ENCODE measurements at places on chromosomes 12 and 14. TPM values are rescaled to one million over a fixed set of nuclear protein-coding genes. Genes with fewer than 3 reads are reported as not detected.

- DNase-seq = no peak
Measured at GRCh38 chr12:126685636-126686035, 1581.3 kb upstream of the TMEM132C start.

DNA sequence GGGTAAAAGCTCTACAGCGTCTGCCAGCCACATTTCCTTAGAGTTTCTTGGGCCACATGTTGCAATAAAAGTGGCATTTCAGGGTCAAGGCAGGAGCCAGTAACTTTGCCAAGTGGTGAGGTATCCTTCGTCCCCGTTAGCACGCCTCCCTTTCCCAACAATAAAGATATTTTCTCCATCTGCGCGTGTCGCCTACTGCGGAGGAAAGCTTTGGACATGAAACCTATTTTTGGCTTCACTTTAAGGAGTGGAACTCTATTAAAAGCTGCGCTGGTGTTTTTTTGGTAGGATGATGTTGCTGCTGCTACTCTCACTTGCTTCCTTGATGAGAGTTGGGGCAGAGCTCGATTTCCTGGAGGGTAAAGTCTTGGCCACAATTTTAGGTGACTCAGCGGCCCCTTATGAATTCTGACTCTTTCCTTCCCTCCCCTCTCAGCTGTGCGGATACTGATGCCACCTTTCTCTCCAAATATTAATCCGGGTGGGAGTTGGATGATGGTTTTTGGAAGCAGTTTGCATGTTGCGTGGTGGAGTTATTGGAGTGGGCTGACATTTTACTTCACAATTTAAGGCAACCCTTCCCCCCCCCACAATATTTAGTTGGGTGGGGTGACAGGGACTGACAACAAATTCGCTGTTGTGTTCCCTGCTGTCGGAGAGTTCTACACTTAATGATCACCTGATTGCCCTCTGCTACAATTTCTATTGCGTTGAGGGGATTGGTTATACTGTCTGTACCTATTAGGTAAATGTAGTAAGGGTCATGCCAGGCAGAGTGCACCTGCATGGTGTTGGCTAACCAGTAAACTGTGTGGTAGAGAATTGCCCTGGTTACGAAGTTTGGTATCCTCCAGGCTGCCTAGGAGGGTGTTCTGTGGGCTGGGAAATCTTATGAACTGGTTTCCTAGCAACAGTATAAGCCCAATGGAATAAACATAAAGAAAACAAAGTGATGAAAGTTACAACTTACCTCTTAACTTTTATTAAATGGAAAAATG is 1.1 kb downstream of the CCDC91 start:
- peak; percentile 86 for DNase-seq

- DNase-seq = no peak
Measured at GRCh38 chr14:82328442-82328841, 794.8 kb upstream of the SEL1L start.

DNA sequence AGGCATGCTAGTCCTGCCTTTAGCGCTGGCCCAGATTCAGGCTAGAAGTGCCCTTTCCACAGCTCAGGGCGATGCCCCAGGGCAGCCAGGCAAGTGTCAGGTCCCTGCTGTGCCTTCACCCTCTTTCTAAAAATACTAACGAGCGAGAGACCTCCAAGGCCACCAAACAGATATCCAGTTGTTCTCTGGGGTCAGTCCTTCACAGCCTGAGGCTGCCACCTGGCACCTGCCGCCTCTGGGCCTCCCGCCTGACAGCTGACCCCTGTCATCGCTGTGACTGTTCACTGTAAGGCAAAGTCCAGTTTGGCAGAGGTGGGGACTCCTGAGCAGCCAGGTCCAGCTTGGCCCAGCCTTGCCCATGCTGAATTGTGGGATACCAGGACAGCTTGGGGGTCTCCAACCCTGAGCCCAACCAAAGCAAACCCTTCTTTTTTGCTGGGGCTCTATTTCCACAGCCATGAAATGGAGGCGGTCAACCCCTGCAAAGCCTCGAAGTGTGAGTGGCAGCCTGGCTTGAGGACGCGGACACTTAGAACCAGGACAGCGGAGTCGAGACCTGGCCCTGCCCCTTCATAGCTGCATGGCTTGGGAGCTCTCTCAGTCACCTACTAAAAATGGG is 79.9 kb downstream of the NINJ2 start:
- no peak for DNase-seq

Gene CHST11
- total RNA-seq = 5.4 TPM

Gene KLHDC1
- 5.0 TPM for total RNA-seq
